Diencephalon (tissue), 1 donor: ENCODE measurements at places on chromosomes 4 and X. TPM values are rescaled to one million over a fixed set of nuclear protein-coding genes. Genes with fewer than 3 reads are reported as not detected.

Gene GYPE
- total RNA-seq, result 0.23 TPM

Gene ABLIM2
- 30.0 TPM for total RNA-seq

Gene RNF150
- 31.6 TPM for total RNA-seq

Gene CXCL9
- not detected for total RNA-seq

Gene DMD
- total RNA-seq, result 90.2 TPM
